ENCODE measurements at places on chromosomes 12 and 14. TPM values are rescaled to one million over a fixed set of nuclear protein-coding genes. Genes with fewer than 3 reads are reported as not detected.

SDR9C7 gene
- total RNA-seq: not detected

AICDA gene
- not detected for total RNA-seq

FSCB gene
- not detected for total RNA-seq

LMNTD1 gene
- not detected for total RNA-seq

STAT2 gene
- total RNA-seq: 101 TPM

PIWIL1 gene
- total RNA-seq: not detected

DAO gene
- total RNA-seq: not detected

PLEKHG7 gene
- total RNA-seq: not detected

TCL1B gene
- total RNA-seq: not detected

CFAP73 gene
- not detected for total RNA-seq

ENDOU gene
- not detected for total RNA-seq

SLCO1B1 gene
- total RNA-seq: not detected

AQP2 gene
- total RNA-seq: not detected

CARMIL3 gene
- 0.20 TPM for total RNA-seq

GLIPR1L1 gene
- total RNA-seq: not detected

DEPDC4 gene
- 1.4 TPM for total RNA-seq

SPX gene
- total RNA-seq: 203 TPM

CAPZA3 gene
- total RNA-seq: 0.28 TPM

FAM222A gene
- total RNA-seq: 0.19 TPM

ABCC9 gene
- total RNA-seq: 0.12 TPM

CIT gene
- 25.0 TPM for total RNA-seq

PMCH gene
- not detected for total RNA-seq

SPIC gene
- total RNA-seq: not detected

RNASE2 gene
- total RNA-seq: not detected

ABCD4 gene
- total RNA-seq: 26.6 TPM

SLC38A1 gene
- total RNA-seq: 327 TPM

P2RX2 gene
- total RNA-seq: not detected

CSAD gene
- 22.7 TPM for total RNA-seq

IL31 gene
- total RNA-seq: not detected

SERPINA12 gene
- not detected for total RNA-seq

POU6F1 gene
- 3.0 TPM for total RNA-seq

KCTD10 gene
- 44.9 TPM for total RNA-seq

SLC7A8 gene
- total RNA-seq: 1.5 TPM

EGLN3 gene
- total RNA-seq: 0.54 TPM

SLC41A2 gene
- total RNA-seq: 15.9 TPM

POTEM gene
- total RNA-seq: not detected

LIN7A gene
- not detected for total RNA-seq

ESRRB gene
- 0.22 TPM for total RNA-seq

LYZ gene
- not detected for total RNA-seq

IFNG-AS1 gene
- total RNA-seq: not detected

PLD4 gene
- not detected for total RNA-seq

ZDHHC22 gene
- not detected for total RNA-seq

LUM gene
- not detected for total RNA-seq

CDKL1 gene
- total RNA-seq: 14.3 TPM

RND1 gene
- total RNA-seq: 1.2 TPM

TMEM30B gene
- 0.22 TPM for total RNA-seq

AHSA1 gene
- 77.7 TPM for total RNA-seq
